Esophagus muscularis mucosa (tissue), 4 donors: ENCODE measurements at places on chromosomes 6 and 20. TPM values are rescaled to one million over a fixed set of nuclear protein-coding genes. Genes with fewer than 3 reads are reported as not detected.

The E2F1 gene
- total RNA-seq: 2.9 TPM

The SEMG2 gene
- not detected for total RNA-seq

The CYP24A1 gene
- not detected for total RNA-seq

The PSMB8 gene
- 32.0 TPM for total RNA-seq

The FAM83C gene
- not detected for total RNA-seq

DNA sequence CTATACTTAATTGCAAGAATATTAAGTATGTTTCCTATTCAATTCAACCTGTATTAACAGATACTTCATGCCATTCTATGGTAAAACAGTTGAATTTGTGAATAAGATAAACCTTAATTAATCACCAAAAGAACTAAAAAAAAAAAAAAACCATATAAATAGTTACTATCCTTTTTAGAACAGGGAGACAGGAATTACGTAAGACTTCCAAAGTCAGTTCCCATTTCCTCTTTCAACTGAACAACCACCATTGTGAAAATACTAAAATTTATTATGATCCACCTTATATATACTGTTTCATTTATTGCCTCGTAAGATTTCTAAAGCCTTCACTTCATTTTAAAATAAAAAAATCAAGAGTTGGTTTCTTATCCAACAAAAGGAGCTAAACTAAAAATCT is 9.4 kb downstream of the CCNC start:
- no peak for DNase-seq
